ENCODE measurements at places on chromosomes 3 and 15.

DNA sequence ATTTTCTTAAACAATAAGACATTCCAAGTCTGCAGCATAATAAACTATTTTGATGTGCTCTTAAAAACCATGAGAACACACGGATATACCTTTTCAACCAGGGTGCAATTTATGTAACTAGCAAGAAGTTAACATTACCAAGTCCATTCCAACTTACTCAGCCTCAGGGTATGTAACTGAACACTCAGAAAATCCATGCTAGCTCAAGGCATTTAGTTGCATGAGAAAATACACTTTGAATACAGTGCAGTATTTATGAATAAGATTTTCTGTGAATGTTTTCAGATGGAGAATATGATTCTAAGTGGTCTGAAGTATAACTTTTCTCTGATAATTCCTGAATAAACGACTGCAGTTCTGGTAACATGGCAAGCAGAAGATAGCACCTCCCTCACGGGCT, 124.3 kb downstream of the SNRK start:
- DNase-seq = no peak

DNA sequence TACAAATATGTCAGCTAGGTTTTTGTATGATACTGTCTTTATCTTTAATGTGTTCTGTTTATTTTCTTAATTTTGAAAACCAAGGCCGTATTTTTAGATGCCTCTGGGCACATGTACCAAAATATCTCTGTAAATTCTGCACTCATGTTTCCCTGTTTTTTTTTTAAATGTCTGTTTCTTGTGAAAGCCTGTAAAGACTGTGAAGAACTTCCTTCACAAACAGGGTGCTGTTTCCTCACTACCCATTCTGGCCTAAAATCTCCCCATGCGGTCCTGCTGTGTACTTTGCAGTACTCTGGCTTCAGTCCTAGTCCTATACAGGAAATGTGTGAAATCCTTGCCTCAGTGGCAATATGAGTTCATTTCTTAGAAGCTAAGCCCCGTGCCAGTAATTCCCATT, 133.4 kb upstream of the ZBTB20 start:
- no peak for DNase-seq

GRCh38 chr15:93656041-93656440, 567.0 kb upstream of the RGMA start:
- no peak for DNase-seq

DNA sequence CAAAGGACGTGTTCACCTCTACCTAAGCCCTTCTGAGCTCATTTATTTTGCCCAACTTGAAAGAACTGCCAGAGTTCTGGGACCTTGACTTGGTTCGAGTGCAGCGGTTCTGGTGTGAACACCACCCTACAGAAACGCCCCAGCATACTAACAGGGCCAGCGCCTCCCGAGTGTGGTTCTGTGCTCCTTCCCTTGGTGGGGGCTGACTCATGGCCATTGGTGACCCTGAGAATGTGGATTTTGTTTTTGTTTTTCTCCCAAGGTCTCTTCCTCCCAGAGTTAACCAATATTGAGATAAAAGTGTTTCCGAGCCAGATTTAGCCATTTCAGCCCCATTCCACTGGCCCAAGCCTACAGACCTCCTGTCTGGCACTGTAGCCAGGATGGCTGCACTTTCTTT, 27.9 kb downstream of the SEMA7A start:
- DNase-seq = no peak

- peak; percentile 85 for DNase-seq
These were observed 53.1 kb downstream of the DNASE1L3 start for GRCh38 chr3:58157700-58158099.

- DNase-seq = no peak
These were observed 240.6 kb downstream of the OTOL1 start for GRCh38 chr3:161737171-161737570.

GRCh38 chr15:90203922-90204321, 2.8 kb downstream of the SEMA4B start:
- DNase-seq = peak; percentile 62

GRCh38 chr15:61906961-61907752, 153.1 kb downstream of the VPS13C start:
- no peak for DNase-seq

DNA sequence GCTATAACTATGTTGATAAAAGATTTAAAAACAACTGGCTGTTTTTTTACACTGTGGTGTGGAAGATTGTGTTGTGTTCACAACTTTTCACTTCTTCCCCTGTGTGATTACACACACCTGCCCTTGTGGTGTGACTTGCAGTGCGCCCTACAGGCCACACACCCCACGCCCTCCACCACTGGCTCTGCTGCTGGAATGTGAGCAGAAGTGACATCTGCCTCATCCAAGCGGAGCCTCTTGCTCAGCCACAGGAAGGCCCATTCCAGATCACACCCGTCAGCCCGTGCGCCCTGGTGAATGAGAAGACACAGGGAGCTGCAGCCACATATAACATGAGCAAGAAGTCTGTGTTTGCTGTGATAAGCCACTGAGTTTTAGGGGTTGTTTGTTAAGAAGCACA, 7.0 kb downstream of the CCR2 start:
- DNase-seq = peak; percentile 56

GRCh38 chr3:11638495-11639358, 5.0 kb downstream of the VGLL4 start:
- peak; percentile 89 for DNase-seq

DNA sequence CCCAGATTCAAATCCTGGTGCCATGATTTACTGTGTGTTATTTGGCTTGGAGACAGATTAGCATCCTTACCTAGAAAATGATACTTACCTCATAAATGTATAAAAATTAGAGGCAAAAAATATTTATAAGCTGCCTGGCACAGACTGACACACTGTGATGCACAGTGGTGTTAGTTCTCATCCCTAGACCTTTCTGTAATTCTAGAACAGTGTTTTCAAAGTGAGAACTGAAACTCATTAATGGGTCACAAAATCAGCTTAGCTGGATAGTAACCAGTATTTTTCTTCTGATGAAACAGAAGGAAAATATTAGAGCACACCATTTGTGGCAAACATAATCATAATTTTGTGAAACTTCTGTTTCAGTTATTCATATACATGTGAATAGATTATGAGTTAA, 17.9 kb upstream of the MTHFS start:
- DNase-seq = no peak

GRCh38 chr15:87155771-87156170, 1076.1 kb downstream of the AGBL1 start:
- DNase-seq = no peak

GRCh38 chr3:42376344-42376798, 34.0 kb downstream of the LYZL4 start:
- DNase-seq = peak; percentile 25

DNA sequence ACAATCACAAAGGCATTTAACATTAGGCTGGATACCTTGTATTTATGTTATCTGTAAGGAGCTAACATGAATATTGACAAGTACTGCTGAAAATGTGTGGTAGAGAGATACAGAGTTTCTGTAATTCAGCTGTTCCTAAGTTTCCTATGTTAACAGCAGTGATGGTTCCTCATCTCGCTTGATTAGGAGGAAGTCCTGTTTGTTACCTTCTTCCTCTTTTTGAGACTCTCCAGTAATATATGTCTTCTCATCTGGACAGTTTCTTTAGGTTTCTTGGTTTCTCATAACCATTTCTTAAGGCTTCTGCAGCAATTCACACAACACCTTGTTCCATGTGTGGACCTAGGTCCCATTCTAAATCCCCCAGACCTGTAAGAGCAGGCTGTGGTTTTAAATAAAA, 11.4 kb upstream of the PEX5L start:
- DNase-seq = no peak

- peak; percentile 72 for DNase-seq
These were observed 493.4 kb upstream of the TGFBR2 start for GRCh38 chr3:30112902-30113484.

GRCh38 chr3:56681984-56682461, 1.0 kb downstream of the TASOR start:
- no peak for DNase-seq

GRCh38 chr15:101551696-101552591, 62.4 kb upstream of the PCSK6 start:
- DNase-seq = no peak

GRCh38 chr3:43540624-43541023, 81.2 kb downstream of the ANO10 start:
- DNase-seq = no peak

GRCh38 chr3:160185751-160186150, 39.5 kb upstream of the C3orf80 start:
- no peak for DNase-seq

- DNase-seq = no peak
These were observed 8.3 kb upstream of the PLCH1 start for GRCh38 chr3:155753038-155753639.

DNA sequence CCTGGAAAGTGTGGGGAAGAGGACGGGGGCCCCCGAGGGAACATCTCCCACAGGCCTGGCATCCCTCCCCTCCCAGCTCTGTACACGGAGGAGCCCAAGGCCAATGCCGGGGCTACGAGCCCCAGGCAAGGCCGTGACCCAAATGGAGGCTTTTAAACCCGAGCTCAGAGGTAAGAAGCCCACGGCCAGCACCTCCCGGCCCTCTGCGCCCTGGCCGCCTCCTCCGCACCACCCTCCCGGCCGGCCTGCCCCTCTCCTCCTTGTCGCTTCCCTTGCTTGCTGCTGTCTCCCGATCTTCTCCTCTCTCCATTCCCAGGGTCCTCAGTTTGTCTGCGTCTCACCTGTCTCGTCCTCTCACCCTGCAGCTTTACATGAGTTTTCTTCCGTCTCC, 1.3 kb downstream of the MUC4 start:
- DNase-seq = no peak

DNA sequence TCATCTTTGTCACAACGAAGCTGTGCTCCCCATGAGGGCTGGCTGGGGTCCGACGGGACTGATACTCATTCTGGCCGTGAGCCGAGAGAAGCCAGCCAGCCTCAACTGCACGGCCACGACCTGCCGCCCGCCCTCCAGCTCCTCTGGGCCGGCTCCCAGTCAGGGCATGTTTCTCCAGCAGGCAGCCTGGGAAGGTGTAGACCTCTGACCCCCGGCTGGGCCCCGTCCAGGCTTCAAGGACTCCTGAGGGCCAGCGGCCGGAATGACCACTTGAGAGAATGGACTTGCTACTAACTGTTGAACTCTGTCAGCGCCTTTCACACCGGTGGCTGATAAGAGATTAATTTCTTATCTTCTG, 18.1 kb upstream of the MUC4 start:
- no peak for DNase-seq

DNA sequence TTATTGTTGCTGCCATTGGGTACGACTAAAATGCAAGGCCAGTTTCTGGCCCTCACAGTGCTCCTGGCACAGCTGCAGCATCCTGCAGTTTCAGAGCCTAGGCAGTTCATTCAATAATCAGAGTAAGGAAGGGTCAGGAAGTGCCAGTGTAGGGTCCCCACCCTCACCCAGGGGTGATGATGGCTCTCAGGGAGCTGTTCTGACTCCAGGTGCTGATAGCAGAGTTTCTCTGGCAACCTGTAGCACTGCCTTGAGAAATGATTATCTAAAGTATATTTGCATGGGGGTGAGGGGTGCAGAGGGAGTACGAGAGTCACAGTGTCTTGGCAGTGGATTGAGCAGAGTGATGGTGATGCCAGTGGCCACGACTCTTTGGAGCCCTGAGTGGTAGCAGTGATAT, 15.5 kb upstream of the IL16 start:
- no peak for DNase-seq

DNA sequence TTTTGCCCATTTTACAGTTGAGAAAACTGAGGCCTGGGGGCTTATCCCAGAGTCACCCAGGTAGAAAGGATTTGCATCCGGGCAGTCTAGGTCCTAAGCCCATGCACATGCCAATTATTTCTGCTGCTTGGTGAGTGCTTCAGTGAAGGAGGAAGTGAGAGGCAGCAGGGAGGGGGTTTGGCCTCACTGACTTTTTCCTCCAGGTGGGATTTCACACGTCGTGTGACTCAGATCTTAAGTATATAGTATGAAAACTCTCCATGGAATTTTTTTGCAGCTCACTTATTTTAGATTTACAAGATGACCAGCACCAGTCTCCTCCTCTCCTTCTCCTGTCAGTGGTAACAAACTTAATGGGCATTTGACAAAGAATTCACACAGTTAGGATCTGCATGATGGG, 4.6 kb downstream of the ITGA11 start:
- DNase-seq = no peak

GRCh38 chr3:129278966-129279906, 566 bp downstream of the HMCES start:
- peak; percentile 79 for DNase-seq

- no peak for DNase-seq
These were observed 21.9 kb upstream of the SEMA3F start for GRCh38 chr3:50133283-50133615.

DNA sequence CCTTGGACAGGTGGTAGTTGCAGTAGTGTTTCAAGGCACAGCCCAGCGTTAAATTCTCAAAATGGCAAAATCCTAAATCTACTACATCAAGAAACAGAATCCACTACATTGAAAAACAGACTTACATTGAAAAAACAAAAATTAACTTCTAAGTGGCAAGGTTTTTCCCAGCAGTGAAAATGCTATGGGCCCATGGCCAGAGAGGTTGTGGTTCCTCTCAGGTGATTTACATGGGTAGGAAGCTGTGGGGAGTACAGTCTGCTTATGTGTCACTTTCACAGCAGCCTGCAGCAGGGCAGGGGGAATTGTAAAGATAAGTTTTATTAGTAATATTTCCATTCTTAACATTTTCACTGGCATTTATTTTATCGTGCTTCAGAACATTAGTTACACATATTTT, 24.9 kb downstream of the TTC14 start:
- DNase-seq = no peak

- no peak for DNase-seq
These were observed 266.0 kb downstream of the KCNMB2 start for GRCh38 chr3:178802259-178802658.

DNA sequence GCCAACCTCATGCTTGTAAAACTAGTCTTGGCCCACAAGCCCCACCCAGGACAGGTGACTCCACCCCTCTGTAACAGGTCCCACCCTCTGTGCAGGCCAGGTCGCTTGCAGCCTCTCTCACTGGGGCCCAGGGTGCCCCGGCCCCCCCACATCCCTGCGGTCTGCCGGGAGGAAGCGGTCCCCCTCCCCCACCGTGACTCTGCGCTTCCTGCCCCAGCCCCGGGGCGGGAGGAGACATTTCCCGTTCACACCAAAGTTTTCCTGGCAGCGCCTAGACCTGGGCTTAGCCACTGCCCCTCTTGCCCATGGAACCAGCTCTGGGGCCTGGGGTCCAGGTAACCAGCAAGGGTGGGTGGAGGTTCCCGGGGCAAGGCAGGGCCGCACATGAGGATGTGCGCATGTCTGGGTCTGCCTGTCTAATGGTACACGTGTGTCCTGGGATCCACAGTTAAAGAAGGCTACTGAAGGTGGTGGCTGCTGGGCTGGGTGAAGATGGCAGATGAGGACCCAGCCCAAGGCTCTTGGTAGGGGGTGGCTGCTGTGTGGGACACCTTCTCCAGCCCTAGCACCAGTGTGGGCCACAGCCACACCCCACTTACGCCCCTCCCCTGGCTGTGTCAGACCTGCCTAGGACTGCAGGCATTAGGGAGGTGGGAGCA, 8.4 kb downstream of the NBEAL2 start:
- no peak for DNase-seq

- no peak for DNase-seq
These were observed 20.1 kb downstream of the OSBPL10 start for GRCh38 chr3:31960793-31961431.
